ENCODE measurements at places on chromosomes 2 and 18. TPM values are rescaled to one million over a fixed set of nuclear protein-coding genes. Genes with fewer than 3 reads are reported as not detected.

The UGT1A5 gene
- total RNA-seq = not detected

The LHCGR gene
- total RNA-seq = not detected

The GNAL gene
- not detected for total RNA-seq

The SLC14A1 gene
- total RNA-seq = 0.32 TPM

Data from bladder microvascular endothelial cell (primary cell).